ENCODE measurements at places on chromosomes 7 and 10.

DNA sequence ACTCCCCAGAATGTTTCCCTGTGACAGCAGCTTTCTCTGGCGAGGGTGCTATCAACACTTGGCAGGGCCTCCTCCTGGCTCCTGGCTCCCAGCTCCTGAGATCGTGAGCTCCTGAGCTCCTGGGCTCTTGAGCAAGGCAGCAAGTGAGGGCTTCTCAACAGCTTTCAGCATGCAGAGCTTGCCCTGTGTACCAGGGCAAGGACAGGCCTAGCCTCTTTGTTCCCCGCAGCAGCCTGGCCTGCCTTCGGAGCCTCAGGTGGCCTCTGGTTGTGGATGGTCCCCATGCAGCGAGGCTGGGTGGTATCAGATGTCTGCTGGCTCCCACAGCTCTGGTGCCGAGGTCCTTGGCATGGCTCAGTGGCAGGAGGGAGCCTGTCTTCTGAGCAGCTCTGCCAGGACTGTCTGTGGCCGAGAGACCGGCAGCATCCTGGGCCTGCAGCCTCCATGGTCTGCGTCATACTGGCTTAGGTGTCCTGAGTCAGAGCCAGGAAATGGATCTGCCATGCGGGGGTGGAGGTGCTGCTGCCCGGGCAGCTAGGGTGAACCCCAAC, 44.2 kb downstream of the ZMIZ1 start:
- no peak for DNase-seq

DNA sequence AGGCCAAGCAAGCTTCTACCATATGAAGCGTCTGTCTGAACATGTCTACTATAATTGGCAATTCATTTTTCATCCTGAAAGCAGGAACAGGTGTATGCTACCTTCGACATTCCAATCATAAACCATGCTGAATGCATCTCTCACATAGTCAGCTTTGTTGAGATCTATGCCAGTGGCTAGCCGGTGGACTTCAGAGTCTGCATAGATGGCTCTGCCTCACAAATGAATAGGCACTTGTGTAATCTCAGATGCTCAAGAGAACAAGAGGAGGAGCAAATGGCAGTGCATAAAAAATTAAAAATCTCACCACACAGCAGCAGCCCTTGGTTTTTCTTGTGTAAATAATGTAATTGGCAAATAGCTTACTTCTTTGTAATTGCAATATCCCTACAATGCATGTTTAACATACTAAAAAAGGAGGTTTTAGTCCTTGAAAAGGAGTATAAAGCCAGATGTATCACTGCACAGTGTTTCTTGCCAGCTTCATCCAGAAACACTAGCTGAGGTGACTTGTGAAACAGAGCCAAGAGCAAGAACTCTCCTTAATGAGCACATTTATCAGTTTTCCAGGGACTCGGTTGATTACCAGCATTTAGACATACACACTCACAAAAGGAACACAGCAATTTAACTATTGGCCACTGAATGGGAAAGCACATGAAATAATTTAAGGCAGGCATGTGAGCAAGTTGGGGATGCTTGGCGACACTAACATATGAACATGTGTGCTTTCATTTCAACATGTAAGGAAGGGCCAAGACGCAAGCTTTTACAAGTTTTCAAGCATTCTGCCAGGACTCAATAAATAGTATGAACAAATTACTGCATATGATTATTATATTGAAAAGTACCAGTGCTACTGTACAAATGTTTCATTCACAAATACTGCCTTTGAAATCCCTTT, 249.9 kb upstream of the PLXNA4 start:
- DNase-seq: no peak

DNA sequence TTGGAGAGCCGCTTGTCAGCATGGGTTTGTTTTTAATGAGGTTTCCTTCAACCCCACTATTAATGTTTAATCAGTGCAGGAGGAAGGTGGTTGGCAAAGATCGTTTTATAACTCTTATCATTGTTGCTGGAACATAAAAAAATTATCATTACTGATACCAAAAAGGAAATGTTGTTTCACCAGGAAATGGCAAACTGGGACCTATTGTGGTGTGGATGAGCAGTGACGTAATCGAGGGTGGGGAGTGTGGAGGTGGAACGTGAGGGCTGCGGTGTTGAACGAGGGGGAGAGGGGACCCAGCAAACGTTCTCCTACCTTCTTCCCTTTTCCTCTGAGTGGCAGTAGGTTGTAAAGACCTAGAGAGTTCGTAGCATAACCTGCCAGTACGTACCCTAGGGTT, 71.9 kb upstream of the TOMM7 start:
- DNase-seq: no peak

- DNase-seq: no peak
These were observed 35.6 kb downstream of the GET4 start for GRCh38 chr7:911791-912480.

DNA sequence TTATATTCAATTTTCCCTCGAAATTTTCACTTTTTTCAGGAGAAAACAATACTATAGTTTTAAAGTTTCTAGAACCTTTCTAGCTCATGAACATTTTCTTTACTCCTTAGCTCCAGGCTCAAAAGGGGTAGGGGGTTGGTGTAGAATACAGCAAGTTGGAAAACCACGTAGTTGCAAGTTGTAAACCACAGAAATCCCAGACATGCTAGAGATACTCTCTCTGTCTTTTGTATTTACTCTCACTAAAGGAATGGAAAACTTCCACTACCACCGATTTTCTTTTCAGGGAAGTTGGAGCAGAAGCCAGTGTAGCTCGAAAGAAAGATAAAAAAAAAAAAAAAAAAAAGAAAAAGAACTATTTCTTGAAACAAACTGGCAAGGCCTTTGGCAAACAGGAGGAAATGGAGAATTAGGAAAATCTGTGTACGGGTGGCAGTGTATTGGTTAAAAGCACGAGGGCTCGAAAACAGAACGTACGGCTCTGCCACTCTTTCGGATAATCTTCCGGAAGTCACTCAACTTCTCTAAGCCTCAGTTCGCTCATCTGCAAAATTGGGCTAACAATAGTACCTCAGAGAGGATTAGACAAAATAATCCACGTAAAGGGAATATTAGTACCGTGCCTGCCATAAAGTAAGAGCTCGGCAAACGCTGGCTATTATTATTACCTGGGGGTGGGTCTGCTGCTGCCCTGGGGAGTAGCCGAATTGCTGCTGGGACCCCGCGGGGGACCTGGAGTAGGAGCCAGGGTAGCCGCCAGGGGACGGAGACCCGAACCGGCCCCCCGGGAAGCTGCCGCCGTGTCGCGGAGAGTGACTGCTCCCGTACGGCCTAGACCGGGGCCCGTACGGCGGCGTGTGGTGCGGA, 628 bp downstream of the MPLKIP start:
- DNase-seq: no peak

DNA sequence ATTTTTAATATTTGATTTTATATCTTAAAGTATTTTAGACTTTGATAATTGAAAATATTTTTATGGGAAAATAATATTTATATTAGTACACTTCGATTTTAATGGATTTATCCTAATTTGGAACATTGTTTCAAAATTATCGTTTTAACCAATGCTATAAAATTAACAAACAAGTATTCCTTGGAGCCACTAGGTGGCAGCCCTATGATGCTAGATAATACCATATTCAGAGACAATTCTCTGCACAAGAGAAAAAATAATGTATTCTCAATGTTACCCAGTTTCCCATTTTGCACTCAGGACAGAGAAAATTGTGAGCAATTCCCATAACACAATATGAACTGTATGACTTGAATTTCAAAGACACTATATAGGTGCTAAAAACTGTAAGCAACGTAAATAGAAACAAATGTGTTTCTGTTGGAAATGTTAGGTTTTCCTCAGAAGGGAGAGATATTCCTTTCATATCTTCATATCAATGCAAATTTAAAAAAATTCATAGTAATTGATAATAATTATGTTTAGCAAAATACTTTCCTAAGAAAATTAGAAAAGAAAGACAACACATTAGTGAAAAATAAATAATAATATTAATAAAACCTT, 237.8 kb downstream of the SEMA3E start:
- no peak for DNase-seq

DNA sequence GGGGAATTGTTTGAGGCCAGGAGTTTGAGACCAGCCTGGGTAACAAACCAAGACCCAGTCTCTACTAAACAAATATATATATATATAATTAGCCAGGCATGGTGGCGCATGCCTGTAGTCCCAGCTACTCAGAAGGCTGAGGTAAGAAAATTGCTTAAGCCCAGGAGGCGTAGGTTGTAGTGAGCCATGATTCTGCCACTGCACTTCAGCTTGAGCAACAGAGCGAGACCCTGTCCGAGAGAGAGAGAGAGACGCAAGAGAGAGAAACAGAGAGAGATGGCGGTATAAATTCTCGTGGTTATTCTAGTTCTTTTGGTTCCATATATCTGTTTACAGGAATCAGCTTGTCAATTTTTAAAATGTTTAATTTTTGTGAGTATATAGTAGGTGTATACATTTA, 94.0 kb downstream of the TBXAS1 start:
- no peak for DNase-seq

- no peak for DNase-seq
These were observed 708.7 kb downstream of the SUGCT start for GRCh38 chr7:40843338-40843985.

DNA sequence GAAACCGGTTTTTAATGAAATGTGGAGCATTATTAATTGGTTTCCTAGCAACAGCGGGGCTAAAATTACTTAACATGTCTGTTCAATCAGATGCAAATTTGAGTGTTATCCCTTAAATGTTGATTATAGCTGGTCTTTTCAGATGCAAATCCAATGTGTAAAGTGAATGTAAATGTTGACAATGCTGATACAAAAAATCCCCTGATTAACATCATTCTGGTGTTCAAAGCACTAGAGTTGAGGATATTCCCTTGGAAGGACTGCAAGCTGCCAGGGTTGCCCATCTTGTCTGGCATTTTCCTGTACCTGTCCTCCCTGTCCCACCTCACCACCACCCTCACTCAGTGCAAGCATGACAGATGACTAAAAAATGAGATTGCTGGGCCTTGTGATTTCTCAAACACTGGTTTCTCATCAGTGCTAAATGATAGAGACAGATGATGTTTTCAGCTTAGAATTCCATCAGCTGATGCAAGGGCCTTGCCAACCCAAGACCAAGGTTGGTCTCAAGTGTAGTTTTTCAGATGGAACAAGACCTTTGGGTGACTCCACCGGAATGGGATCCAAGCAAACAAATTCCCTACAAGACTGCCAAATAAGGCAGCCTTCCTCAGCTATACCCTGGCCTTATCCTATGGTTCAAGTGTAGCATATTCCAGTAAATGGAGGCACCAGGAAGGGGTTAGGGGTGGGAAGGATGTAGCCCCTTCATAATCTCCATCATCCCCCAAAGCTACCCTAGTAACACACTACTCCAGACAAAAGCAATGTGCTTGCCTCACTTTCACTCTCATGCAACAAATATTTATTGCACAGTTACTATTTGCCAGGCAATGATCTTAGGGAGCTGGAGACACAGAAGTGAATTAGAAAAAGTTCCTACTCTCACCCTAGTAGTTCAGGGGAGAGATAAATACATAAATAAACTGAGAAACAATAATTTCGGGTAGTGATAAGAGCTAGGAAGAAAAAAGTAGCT, 54.9 kb downstream of the JAZF1 start:
- no peak for DNase-seq

GRCh38 chr10:124943301-124944092, 1.6 kb downstream of the ZRANB1 start:
- DNase-seq: no peak

DNA sequence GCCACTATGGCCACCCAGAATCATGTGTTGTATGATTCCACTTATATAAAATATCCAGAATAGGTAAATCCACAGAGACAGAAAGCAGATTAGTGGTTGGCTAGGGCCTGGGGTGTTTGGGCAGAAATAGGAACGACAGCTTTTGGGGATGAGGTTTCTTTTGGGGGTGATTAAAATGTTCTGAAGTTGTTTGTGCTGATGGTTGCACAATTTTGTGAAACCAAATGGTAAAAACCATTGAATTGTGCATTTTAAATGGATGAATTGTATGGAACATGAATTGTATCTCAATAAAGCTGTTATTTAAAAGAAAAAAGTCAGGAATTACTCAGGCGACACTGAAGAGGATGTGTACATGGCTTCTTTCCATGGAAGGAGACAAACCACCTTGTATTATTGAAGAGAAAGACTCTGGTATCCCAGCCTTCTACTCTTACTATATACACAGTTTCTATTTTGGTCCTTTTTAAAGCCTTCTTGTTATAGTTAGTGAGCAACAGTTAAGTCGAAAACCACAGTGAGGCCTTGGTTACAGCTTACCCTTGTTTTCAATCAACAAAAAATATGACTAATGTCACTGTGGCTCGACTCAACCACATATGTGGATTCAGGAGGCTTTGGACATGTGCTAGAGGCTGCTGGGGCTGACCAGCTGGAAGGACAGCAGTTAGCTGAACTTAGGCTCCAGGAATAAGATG, 57.1 kb upstream of the KMT2E start:
- DNase-seq: no peak

DNA sequence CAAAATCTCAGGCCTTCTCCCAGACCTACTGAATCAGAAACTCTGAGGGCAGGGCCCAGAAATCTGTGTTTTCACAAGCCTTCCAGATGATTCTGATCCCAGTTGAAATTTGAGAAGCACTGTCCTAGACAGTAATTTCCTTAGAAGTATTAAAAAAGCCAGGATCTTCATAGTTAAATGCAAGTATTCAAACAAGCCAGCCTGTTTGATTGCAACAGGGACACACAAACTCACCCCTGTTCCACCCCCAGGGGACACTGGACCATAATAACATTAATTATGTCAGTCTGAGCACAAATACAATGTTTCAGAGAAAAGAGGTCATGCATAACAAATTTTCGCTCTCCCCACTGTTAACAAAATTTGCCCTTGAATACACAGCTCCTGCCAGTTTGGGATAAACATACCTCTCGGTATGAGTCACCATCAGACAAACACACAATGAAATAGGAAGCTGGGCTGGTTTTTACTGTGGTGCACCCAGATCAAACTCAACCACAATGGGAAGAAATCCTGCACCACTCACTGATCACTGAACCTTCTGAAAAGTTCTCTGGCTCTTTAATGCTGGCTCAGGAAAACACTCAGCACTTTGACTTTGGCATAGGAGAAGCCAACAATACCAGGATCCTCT, 34.3 kb downstream of the ABLIM1 start:
- DNase-seq: no peak

DNA sequence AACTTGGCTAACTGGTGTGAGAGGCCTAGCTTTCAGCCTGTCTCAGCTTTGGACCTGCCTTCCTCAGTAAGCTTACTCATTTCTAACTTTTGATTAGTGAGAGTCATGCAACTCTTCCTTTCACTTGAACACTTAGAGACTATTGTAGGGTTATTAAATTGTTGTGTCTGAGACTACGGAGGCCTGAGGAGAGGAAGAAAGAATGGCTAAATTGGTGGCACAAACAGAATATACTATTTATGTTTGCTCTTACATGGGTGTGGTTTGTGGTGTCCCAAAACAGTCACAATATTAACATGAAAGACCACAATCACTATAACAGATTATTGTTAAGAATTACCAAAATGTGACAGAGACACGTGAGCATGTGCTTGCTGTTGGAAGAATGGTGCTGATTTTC, 82.1 kb downstream of the TRIM24 start:
- DNase-seq: no peak

GRCh38 chr7:27173956-27174873, at the start of gene HOXA10:
Gene HOXA10, minus strand, starts transcription at chr7:27174320. Its CDS starts 14 bp downstream, at chr7:27174306.
- DNase-seq: no peak

Data from activated CD8-positive, alpha-beta memory T cell treated with anti-CD3 and anti-CD28 coated beads, Interleukin-2, amount 50 U/mL, for 4 hours (primary cell).